ENCODE measurements at places on chromosomes 16 and 17. TPM values are rescaled to one million over a fixed set of nuclear protein-coding genes. Genes with fewer than 3 reads are reported as not detected.
A peak's percentile ranks its signal among the peaks of the same experiment; 100 is the strongest.

- DNase-seq = peak; percentile 40
Observed at GRCh38 chr16:88688013-88688778, 1.9 kb upstream of the SNAI3 start.

- DNase-seq = no peak
Observed at GRCh38 chr16:23466162-23466885, 13.3 kb upstream of the COG7 start.

DNA sequence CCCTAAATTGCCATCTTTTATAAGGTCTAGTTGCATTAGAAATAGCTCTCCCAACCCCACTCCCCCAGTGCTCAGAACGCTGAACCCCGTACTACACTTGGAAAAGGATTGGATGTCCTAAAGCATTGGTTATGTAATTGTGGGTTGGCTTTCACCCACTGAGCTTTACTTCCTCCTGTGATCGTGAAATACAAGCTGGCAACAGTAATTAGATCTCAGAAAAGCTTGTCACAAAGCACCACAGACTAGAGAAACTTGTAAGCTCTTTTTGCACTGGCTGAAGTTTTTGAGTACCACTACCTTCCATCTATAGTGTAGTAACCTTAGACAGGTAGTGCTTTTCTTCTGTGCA is 54.4 kb downstream of the SIAH1 start:
- DNase-seq = no peak

- DNase-seq = no peak
Observed at GRCh38 chr16:77679901-77680300, 42.4 kb upstream of the NUDT7 start.

DNA sequence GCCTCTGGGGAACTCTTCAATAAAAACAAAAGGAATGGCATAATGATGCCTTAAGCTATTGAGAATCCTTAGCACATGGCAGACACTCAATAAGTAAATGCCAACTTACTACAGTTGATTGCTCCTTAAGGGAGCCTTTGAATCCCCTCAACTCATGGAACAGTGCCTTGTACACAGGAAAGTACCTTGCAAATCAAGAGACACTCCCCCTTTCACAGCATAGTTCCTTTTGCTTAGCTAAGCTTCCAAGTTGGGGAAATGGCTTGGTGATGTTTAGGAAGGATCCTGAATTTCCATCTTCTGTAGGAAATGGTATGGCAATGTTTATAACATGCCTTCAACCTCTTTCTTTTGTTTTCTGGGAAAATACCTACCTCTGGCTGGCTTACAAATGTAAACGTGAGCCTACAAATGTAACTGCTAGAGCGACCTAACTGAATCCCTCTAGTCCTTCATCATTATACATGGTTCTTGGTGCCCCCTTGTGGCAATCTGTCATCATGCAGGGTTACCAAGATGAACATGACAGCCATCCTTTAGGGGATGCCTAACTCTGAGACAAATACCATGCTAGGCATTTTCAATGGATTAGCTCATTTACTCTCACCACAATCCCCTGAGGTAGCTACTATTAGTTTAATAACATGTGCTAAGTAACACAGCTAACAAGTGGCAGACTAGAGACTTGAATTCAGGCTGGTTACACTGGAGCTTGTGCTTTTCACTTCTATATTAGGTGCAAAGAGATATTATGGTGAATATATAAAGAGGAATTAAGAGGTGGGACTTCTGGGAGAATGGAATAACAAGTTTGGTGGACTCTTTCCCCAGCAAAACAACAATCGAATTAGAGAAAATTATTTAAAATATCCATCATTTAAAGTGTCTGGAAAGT is 65.0 kb downstream of the MMD start:
- DNase-seq = peak; percentile 81

SPDYE4 gene
- not detected for total RNA-seq

PLLP gene
- total RNA-seq = 6.3 TPM

Data from right cardiac atrium (tissue), 5 donors.